NCI-H2081 treated with DMSO at 0.1 percent for 48 hours (cell line): ENCODE measurements at places on chromosomes 13 and 19.

- DNase-seq: no peak
Observed at GRCh38 chr19:48443256-48443655, 2.5 kb upstream of the GRWD1 start.

GRCh38 chr19:56071151-56071550 is 49.9 kb downstream of the ZNF787 start:
- DNase-seq: no peak

DNA sequence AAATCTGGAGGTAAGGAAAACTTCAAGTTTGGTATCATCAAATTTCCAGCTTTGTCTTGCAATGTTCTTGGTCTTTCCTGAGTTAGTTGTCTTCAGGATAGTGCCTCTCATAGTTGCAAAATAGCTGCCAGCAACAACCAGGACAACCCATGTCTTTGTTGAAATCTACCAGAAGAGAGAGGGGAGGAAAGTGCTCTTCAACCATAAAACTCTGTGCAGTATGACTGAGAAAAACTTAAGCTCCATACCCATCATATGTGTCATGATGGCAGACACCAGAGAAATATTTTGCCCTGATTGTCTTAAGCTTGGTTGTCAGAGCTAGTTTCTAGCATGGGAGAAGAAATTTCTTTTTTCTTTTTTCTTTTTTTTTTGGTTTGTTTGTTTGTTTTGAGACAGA is 103.3 kb downstream of the SPRY2 start:
- no peak for DNase-seq

DNA sequence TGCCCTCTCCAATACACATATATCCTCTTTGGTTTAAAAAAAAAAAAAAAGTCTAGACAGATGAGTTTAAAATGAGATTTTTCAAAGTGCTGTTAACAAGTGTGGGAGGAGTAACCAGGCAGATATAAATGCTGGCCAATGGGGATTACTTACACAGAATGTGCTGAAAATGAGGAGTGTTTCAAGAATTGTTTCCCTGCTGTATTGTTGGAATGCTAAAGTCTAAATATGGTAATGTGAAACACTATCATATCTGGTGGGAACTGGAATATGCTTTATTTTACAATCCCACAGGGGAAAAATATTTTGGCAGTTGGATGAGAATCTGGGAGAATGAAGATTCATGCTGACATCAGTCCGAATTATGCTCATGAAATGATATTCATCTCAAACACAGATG is 250.7 kb downstream of the DCT start:
- no peak for DNase-seq

GRCh38 chr19:1884719-1885334 is 469 bp downstream of the ABHD17A start:
- DNase-seq: no peak

GRCh38 chr19:52959613-52960295 is 2.9 kb downstream of the ZNF816 start:
- DNase-seq: no peak
